ENCODE measurements at places on chromosomes 1 and 21.

- DNase-seq, result no peak
Measured at GRCh38 chr1:117161887-117162286, 40.3 kb upstream of the TRIM45 start.

DNA sequence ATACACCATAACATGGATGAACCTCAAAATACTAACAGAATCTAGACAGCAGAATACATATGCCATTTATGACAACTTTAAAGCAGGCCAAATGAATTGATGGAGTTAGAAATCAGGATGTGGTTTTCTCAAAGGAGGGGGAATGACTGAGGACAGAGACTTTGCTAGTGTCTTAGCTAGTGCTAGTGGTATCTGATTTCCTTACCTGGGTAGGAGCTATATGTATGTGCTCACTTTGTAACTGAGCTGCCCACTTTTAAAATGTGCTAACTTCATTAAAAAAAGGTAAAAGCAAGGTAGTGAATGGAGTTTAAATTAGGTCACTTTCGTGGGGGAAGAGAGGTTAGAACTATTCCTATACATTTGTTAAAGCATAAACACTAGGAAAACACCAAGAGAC lies 2.6 kb downstream of the GTF2B start:
- no peak for DNase-seq

DNA sequence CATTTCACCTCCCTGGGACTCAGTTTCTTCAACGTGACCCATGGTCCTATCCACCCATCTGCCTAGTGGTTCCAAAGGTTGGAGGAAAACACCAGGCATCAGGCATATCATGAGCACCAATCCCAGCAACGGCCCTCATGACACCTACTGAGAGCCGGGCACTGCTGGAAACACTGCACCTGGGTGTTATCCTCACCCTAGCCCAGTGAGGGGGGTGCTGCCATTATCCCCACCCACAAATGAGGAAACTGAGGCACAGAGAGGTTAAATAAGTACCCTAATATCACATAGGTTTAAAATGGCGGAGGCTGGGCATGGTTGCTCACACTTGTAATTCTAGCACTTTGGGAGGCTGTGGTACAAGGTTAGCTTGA lies 206.9 kb downstream of the MATN1 start:
- DNase-seq, result no peak

- no peak for DNase-seq
Measured at GRCh38 chr1:63000508-63000907, 216.6 kb downstream of the ATG4C start.

- no peak for DNase-seq
Measured at GRCh38 chr21:39935716-39936115, 68.5 kb downstream of the PCP4 start.

GRCh38 chr21:45938811-45939520 lies 42.6 kb upstream of the COL6A1 start:
- no peak for DNase-seq

DNA sequence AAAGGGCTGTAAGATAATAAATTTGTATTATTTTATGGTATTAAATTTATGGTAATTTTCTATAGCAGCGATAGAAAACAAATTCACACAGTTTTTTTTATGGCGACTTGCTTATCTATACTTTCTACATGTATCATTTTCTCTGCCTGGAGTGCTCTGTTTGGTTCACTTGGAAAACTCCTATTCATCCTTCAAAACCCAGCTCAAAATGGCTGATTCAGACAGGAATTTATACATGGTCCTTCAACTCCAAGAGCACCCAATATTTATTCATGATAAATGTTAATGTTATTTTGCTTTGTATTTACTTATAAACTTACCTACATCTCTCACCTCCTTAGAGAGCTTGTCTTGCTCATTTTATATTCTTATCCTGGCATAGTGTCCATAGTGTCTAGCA lies 55.6 kb upstream of the SSX2IP start:
- no peak for DNase-seq

DNA sequence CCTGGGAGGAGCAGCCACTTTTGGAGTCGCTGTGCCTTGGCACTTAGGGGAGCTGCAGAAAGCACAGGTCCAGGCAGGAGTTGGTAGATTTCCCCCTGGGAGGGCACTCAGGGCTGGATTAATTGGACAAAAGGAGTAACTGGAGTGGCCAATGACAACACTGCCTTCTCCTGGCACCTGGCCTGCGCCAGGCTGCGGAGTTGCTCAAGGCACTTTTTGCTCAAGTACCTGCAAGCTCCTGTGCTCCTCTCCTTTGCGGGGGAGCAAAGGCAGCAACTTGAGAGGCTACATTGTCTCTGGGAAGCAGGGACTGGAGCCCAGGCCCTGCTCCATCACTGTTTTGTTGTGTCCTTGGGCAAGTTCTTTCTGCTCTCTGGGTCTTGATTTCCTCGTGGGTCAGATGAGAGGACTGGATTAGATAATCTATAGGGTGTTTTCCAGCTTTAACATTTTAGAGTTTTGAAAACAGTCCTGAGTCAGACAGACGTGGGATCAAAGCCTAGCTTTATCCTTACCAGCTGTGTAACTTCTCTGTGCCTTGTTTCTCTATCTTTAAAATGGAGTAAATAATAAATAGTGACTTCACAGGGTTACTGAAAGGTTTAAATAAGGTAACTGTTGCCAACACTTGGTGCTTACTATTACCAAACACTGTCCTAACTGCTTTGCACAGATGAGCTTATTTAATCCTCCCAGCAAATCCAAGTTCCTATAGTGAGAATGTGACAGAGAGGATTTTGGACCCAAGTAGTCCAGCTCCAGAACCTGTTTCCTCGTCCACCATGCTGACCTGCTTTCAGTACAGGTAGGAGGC lies 18.0 kb upstream of the GRHL3 start:
- no peak for DNase-seq

DNA sequence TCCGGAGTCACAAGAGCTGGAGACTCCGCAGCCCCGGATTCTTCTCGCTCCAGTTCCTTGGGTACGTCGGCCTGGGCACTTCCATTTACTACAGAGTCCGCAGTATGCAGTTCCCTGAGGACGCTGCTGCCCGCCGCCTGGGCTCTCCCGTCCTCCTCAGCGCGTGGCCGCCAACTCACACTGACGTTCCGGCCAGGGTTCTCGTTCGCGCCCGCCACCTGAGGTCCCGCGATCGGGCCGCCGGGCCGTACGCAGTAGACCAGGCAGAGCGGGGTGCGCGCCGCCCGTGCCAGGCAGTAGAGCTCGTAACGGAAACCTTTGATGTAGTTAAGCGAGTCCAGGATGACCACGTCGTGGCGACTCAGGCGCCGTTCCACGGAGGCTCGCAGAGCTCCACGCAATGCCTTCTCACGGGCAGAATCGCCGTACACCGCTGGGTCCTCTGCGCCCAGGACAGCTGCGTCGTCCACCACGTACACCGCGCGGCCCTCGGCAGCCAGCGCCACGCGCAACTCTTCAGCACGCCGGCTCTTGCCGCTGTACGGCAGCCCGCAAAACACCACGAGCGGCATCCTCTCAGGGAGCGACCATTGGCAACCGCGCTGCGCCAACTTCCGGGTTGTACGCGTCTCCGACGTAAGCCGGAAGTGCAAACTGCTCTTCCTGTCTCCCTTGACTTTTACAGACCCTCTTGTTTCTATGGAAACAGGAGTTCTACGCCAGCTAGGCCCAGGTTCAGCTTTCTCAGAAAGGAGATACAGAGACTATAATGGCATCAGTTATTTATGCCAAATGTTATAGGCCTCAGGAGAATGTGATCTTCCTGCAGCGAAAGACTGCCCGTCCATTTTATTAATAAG lies at the start of gene KTI12:
TSS of gene KTI12 (minus strand) at position 621 of the 860 bp plus-strand sequence. CDS start at position 572, 49 bp downstream.
- peak; percentile 91 for DNase-seq

All from GM13977 (cell line).